Stimulated activated CD8-positive, alpha-beta memory T cell treated with anti-CD3 and anti-CD28 coated beads, Interleukin-4, amount 100 ng/mL, for 4 hours (primary cell): ENCODE measurements at places on chromosomes 5 and 9.
A peak's percentile ranks its signal among the peaks of the same experiment; 100 is the strongest.

- DNase-seq: no peak
Observed at GRCh38 chr9:122475717-122476116, 2.0 kb downstream of the OR1J1 start.

- no peak for DNase-seq
Observed at GRCh38 chr5:154078272-154078671, 39.5 kb downstream of the MFAP3 start.

- DNase-seq: no peak
Observed at GRCh38 chr5:154478224-154478565, at the start of gene HAND1. Gene HAND1 (minus strand): TSS chr5:154478227. CDS start chr5:154478008, 219 bp downstream.

DNA sequence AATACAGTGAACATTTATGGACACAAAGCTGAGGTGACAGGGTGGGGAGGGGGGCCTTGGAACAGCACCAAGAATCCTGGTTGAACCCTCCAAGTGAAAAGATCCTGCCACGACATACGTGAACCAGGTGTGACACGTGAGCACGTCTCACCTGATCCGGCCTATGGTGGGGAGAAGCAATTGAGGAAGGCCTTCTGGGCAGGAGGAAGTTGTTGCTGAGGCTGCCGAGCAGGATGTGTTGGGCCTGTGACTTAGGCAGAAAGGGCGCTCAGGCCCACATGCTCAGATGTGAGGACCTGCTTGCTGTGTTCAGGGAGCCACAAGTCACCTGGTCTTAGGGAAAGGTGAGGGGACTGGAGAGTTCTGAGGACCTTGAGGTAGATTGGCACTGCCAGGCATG is 2.5 kb upstream of the MAPK9 start:
- DNase-seq: no peak

DNA sequence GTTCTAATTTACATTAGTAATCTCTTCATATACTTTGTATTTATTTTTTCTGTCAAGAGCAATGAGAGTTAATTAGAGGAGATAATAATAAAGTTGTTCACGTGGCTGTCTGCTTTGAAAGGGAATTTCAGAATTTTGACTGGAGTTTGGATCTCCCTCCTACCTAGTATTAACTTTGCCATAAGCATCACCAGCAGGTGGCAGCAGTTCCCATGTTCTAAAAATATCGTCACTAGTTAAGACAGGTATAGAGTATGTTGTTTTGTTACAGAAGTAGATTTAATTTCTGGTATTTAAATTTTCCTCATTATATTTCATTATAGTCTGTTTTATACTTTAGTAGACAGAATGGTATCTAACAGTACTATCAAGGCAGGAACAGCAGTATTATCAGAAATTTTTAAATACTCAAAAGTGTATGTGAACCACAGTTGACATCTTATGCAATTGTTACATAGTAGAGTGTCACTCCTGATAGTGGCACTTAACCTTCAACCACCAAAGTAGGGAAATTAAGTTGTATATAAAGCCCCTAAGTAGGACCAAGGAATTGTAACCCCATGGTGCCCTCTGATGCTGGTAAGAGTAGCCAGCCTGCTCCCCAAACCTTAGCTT is 20.4 kb downstream of the GNPDA1 start:
- DNase-seq: peak; percentile 47

GRCh38 chr9:105064248-105065097 is 136.5 kb upstream of the ABCA1 start:
- DNase-seq: no peak

DNA sequence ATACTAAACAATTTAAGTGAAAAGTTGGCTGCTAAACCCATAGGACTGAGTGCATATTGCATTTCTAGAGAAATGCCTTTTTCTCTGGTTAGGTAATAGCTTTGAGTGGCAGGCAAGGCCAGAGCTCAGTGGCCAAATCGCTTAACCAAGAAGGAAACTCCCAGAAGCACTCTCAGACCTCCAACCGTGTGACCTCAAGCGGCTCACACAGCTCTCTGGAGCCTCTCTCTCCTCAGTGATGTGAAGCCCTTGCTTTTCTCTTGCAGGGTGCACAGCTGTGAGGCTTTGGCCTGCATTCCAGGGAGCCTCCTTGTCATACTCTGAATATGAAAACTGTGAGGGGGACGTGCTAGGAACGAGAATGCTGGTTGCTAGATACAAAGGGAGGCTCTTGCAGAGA is 106.7 kb downstream of the INSYN2B start:
- DNase-seq: no peak

- no peak for DNase-seq
Observed at GRCh38 chr5:52749666-52750065, 38.0 kb upstream of the ITGA1 start.

- DNase-seq: no peak
Observed at GRCh38 chr5:145027286-145027685, 807.9 kb downstream of the PRELID2 start.

DNA sequence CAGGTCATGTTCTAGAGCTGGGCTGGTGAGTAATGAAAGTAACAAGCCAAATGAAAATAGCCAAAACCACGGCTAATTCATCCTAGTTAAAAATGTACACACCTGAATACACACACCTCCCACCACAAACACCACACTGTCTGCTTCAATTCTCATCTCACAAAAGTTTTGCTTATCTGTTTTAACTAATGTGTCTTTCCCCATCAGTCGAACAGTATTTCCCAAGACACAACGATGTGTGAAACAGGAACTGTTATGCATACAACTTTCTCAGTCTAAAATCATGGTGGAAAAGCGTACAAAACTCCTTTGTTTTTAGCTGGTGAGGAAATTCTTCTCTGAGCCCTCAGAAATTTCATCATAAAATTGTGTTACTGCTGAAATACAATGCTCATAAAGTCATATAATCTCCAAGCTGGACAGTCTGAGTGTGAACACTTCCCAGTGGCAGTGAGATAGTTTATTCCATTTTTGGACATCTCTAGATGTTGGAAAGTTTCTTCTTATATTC is 242.4 kb downstream of the EFNA5 start:
- no peak for DNase-seq

DNA sequence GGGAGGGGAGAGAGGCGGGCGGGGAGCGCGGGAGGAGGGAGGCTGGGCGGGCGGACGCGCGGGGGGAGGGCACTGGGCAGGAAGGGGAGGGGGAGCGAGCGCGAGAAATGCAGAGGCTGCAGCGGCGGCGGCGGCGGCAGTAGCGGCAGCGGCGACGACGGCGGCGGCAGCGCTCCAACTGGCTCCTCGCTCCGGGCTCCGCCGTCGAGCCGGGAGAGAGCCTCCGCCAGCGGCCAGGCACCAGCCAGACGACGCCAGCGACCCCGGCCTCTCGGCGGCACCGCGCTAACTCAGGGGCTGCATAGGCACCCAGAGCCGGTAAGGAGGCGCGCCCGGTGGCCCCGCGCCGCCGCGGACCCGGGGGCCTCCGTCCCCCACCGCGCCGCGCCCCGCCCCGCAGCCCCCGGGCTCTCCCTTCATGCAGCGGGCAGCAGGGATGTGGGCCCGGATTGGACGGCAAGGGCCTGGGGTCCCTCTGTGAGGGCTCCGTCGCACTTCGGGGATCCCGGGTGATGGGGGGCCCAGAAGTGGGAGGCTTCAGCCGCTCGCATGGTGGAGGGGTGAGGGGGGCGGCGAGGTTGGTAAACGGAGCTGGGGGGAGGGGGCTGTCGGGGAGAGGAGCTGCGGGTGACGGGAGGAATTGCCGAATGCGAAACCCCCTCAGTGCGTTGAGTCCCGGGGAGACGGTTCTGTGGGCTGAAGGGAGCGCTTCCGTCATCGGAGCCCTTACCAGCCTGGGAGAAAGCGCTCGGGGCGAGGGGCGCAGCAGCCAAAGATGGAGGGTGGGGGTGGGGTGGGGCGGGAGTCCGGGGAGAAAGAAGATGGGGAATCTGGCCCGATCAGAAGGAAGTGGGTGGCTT is at the start of gene BASP1:
TSS of gene BASP1 (plus strand) at position 139 of the 860 bp plus-strand sequence. CDS start 57,586 bp downstream, outside the sequence.
- no peak for DNase-seq

DNA sequence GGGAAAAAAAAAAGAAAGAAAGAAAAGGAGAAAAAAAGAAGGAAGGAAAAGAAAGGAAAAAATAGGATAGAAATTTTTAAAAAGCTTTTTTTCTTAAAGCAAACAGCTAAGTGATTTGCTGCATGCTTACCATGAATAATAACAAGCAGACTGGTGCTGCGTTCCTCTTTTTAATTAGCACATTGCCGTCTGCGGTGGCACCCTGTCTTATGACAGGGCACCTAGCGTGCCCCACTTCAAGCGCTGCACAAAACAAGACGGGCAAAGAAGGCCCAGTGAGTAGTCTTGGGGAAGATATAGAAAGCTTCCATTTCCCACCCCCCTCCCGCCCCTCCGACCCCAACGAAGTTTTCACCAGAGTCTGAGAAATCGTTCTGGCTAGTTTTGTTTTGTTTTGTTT is 513.9 kb downstream of the ZNF608 start:
- no peak for DNase-seq
